ENCODE measurements at places on chromosomes 2 and 18. TPM values are rescaled to one million over a fixed set of nuclear protein-coding genes. Genes with fewer than 3 reads are reported as not detected.

The SPR gene
- total RNA-seq = 53.4 TPM

- H3K27me3 ChIP-seq = no peaks in the 10 kb centered on the region
- H3K4me1 ChIP-seq = no peaks in the 10 kb centered on the region
- no peak overlapping the region for H3K4me3 ChIP-seq
- DNase-seq = no peak
- H3K36me3 ChIP-seq = no peaks in the 10 kb centered on the region
Measured at GRCh38 chr18:50061876-50062517, 132.9 kb downstream of the MYO5B start.

- no peak overlapping the region for H3K27ac ChIP-seq
- H3K4me1 ChIP-seq = no peaks in the 10 kb centered on the region
- H3K27me3 ChIP-seq = no peaks in the 10 kb centered on the region
- no peak overlapping the region for H3K4me3 ChIP-seq
Measured at GRCh38 chr18:10049747-10050146, 135.9 kb downstream of the VAPA start.

The RGPD8 gene
- total RNA-seq = 40.0 TPM

The XDH gene
- total RNA-seq = 1.3 TPM

The DCAF17 gene
- total RNA-seq = 13.3 TPM

DNA sequence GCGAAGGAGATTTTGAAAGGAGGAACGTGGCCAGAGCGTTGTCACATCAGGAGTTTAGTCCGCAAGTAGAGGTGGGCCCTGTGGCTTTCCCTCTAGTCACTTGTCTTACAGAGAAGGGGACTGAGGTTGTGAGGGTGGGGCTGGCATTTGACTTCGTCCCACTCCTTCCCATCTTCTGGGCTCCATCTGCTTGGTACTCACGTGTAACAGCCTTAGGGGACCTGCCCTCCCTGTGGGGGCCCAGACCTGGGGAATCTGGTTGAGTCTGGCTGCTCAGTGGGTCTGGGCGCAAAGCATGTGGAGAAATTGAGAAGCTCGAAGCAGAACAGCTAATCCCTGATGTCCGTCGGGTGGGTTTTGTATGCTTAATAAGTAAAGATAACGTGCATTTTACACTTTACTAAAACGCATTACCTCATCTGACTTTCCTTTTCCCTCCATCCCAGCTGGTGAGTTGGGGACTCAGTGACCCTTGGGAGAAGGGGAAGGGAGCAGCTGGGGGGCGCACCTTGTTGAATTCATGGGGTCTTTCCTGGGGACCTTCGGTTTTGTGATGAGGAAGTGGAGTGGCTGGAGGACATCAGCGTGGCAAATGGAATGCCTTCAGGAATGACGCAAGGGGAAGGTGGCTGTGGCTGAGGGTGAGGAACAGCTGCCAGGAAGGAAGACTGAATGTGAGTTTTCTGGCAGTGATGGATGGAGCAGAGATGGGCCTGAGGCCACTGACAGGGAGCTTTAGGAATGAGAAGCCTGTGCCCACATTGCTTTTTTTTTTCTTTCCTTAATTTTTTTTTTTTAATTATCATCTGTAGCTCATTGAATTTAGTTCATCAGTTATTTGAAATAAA, 44.8 kb downstream of the ASAP2 start:
- H3K36me3 ChIP-seq = no peaks in the 10 kb centered on the region
- H3K4me1 ChIP-seq = peaks cover 7% of the 10 kb centered on the region
- DNase-seq = peak; percentile 63
- H3K27ac ChIP-seq = peak overlapping the region; percentile 48
- no peak overlapping the region for H3K4me3 ChIP-seq

The RGPD4 gene
- total RNA-seq = not detected

DNA sequence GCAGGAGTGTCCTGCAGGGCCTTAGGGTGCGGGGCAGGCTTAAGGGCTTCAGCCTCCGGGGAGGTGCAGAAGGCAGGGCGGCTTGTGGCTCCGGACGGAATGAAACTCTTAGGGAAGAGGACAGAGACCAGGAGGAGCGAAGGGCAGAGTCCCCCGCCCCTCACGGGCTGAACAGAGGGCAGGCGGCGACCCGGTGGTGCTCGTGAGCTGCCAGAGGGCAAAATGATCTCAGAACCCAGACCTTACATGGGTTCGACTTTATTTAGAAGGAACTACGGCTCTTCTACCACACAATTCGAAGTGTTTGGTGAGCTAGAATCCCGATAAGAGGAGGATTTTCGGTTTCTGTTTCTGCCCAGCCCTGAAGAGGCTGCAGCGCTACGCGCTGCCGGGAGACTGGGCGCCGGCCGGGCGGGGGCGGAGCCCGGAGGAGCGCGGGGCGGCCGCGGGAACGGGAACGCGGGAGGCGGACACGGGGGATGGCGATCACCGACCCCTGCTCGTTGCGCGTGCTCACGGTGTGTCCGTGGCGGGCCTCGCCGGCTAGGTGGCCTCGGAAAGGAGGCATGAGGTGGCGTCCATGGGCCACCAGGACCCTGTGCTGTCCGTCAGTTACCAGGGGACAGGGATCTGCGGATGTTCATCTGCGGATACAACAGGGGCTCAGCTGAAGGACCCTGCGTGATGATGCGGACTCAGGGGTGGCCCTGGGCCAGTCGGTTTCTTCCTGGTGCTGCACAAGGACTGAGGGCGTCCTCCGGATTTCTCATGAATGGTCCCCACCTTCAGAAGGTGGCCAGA, 4.2 kb upstream of the SP100 start:
- no peaks in the 10 kb centered on the region for H3K36me3 ChIP-seq
- H3K4me1 ChIP-seq = peaks cover 2% of the 10 kb centered on the region
- H3K4me3 ChIP-seq = peak overlapping the region; percentile 72
- no peaks in the 10 kb centered on the region for H3K27me3 ChIP-seq
- DNase-seq = no peak
- peak overlapping the region; percentile 93 for H3K27ac ChIP-seq

DNA sequence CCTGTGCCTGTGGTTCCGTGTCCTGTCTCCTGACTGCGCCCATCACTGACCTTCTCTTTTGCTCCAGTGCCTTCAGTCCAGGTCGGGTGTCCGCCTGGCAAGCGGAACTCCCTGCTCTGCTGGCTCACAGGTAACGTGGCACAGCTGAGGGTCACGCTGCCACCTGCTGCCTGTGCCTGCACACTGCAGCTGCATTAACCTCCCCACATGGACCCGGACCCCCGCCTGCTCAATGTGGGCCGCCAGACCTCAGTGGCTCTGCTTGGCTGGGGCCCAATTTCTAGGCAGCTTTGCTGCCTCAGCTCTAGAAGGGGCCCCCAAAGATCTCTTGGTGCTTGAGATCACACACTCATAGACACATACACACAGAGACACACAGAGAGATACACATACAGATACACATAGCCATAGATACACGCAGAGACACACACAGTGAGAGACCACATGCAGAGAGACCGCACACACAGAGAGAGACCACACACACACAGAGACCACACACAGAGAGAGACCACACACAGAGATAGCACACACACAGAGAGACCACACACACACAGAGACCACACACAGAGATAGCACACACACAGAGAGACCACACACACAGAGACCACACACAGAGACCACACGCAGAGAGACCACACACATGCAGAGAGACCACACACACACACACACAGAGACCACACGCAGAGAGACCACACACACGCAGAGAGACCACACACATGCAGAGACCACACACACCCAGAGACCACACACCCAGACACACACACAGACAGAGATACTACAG, 14.9 kb upstream of the CNNM3 start:
- H3K27me3 ChIP-seq = no peaks in the 10 kb centered on the region
- peak; percentile 75 for DNase-seq
- H3K4me3 ChIP-seq = no peak overlapping the region
- no peaks in the 10 kb centered on the region for H3K36me3 ChIP-seq
- H3K27ac ChIP-seq = no peak overlapping the region
